ENCODE measurements at places on chromosomes 6 and 20.

DNA sequence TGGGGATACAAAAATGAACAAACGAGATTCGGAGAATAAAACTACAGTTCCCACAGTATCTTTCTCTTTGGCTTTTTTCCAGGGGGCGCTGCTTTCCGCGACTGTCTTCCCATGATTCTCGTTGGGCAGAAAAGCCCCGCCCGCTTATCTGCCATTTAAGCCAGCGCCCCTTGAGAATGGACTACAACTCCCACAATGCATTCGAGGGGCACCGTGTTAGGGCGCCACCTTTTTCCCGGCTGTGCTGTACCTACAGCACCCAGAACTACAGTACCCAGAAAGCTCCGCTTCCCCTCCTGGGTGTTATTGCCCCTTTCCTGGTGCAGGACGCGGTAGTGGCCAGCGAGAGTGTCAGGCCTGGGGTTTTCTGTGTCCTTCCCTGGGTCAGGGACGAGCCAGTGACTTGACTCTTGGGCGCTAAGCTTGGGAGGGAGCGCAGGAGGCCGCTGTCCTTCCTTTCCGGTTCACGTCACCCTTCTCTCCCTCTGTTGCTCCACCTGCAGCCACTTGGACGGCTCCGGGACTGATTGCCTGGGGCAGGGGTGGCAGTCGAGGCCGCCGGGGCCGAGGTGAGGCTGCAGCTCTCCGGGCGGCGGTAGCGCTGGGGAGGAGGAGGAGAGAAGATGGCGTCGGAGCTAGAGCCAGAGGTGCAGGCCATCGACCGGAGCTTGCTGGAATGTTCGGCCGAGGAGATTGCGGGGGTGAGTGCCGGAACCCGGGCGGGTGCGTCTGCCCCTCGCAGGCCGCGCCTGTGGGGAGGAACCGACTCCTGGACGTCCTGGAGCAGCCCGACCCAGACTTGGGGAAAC, at the start of gene UBR2:
UBR2 (plus strand) TSS at position 333 of the 809 bp plus-strand sequence; CDS start at position 624, 291 bp downstream.
- peak; percentile 99 for DNase-seq

DNA sequence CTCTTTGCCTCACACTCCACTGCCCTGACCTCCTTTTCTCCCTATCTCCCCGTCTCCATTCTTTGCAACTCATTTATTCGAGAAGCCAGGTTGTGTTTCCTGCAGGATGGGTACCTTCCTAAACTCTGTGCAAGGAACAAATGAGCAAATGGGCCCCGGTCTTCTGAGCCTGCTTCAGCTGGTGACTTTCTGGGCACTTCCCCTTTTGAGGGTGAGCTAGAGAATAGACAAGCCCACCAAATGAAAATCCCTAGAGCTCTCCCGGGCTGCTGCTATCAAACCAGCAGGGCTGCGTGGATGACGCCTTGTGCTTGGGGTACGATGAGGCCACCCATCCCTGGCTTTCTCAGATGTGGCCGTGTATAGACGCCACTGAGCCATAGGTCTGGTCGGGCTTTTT, 91.0 kb upstream of the FOXA2 start:
- DNase-seq = no peak

DNA sequence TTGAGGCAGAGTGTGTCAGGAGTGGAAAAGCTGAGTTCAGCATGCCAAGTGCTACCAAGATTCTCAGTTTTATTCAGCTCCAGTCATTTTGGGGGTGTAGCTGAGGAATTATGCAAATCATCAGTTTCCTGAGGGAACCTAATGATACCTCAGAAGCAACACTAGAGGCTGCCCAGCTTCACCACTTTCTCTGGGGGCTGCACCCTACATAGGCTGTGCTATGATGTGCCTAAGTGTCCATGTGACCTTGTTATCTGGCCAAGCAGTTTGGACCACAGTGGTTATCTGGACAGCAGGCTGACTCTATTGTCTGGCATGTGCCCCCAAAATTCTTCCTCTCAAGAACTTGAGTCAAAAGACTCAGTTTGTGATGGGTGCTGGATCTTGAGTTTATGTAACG, 374.6 kb upstream of the SYNCRIP start:
- no peak for DNase-seq

DNA sequence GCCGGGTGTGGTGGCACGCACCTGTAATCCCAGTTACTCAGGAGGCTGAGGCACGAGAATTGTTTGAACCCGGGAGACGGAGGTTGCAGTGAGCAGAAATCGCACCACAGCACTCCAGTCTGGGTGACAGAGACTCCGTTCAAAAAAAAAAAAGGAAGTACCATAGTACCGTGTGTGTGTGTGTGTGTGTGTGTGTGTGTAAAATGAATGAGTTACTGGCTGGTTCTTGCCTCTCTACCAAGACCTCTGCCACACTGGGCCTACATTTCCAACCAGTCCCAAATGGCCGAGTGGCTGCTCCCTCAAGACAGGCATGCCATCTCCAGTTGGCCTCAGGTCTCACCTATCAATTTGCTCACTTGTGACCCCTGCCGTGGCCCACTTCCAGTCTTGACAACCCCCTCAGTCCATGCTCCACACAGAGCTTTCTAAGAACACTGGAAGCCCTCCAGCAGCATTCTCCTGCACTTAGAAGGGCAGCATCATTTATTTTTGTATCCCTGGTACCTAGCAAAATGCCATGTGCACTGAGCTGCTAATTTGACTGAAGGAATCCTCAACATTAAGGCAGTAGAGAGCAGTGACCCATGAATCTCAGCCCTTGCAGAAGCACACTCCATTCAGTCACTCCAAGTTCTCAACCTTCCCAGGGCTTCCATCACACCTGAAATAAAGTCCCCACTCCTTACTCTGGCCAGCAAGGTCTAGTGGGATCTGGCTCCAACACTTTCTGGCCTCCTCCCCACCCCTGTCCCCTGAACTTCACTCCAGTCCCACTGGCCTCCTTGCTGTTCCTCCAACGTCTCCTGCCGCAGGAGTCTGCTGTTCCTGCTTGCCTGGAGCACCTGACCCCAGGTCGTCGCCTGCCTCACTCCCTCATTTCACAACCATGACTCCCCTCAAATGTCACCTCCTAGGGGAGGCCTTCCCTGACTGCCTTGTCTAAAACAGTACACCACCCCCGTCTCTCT, 29.9 kb downstream of the COX4I2 start:
- no peak for DNase-seq

GRCh38 chr20:46652699-46653098, 1.4 kb upstream of the SLC13A3 start:
- DNase-seq = no peak

DNA sequence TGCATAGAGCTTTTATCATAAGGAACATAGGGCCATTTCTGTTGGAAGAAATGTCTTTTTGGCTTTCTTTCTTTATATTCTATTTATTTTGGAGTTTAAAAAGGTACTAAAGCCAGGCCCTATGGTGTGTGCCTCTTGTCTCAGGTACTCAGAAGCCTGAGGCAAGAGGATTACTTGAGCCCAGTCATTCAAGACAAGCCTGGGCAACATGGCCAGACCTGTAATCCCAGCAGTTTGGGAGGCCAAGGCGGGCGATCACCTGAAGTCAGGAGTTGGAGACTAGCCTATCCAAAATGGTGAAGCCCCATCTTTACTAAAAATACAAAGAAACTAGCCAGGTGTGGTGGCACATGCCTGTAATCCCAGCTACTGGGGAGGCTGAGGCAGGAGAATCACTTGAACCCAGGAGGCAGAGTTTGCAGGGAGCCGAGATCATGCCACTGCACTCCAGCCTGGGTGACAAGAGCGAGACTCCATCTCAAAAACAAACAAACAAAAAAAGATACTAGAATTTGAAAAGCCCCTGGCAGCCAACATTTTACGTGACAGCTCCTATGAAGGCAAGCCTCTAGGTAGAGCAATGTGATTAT, 80.0 kb downstream of the CBFA2T2 start:
- no peak for DNase-seq

DNA sequence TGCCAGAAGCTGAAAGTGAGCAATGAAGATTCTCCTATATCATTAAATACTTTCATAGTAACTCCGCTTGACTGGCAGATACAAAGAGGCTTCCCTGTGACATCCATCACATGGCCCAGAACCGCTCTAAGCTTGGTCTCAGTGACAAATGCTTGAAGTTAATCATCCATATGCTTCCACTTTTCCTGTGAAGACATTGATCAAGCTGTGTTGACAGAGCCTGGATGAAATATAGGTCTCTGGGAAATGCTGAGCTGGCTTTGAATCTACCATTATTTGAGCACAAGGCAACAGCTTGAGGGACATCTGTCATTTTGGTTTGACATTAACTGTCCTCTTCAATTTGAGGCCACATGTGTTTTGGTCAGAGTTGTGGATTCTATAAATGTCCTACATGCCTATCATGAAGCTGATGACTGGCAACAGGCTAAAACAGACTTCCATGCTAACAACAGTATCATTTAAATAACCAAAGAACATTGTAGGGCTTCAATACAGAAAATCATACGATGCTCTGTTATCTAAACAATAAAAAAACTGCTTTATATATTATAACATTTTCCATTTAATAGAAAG, 402.2 kb upstream of the IRAK1BP1 start:
- no peak for DNase-seq

- no peak for DNase-seq
Measured at GRCh38 chr6:11761744-11762620, 16.6 kb downstream of the ADTRP start.

DNA sequence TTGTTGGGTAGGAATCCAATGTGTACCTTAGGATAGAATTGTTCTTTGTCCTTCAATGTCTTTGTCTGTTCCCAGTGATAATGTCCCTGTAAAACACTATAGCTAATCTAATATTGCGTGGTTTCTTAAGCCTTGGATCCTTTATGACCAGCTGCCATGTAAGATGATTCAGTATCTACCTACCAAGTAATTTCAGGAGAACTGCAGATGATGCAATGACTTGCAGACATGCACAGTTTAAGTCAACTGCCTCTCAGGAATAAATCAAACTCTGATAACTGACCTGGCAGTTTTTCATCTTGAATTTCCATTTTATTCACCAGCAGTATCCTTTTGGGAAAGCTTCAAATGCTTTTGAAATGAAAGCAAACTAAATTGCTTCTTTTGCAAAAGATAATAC, 157.8 kb downstream of the TPBG start:
- no peak for DNase-seq

GRCh38 chr6:48834706-48835105, 628.3 kb downstream of the MMUT start:
- DNase-seq = no peak

DNA sequence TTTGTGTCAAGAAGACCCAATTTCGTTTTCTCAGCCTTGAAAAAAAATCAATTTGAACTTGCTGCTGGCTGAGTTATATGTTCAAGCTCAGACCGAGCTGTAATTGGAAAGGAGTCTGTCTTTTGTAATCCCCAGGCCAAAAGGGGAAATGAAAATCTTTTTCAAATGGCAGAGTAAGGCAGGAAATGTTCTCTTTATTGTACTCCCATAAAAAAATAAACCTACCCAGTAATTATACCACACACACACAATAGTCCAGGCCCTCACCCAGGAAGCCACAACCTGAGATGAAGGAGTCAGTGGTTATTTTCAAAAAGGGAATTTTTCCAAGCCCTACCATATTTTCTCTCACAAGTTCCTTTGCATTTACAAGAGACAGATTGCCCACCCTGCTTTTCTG, 45.3 kb downstream of the CLIC5 start:
- DNase-seq = peak; percentile 60

DNA sequence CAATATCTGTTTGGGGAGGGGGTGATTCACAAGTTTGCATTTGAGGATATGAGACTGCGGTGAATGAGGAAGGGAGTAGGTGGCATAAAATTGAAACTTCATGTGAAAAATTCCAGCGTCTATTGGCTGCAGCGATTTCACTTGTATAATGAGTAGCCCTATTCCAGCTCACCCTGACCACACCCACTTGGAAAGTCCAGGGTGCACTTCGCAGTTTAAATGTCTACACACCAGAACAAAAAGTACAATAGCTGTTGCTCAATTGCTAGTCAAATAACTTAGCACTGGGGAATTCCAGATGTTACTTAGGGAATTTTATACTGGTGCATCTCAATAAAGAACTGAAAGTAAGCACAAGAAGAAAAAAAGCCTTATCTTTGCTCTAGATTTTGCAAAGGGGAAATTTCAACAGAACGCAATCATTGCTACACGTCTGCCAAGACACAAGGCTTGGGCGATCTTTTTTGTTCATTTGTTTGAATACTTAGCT, 6.3 kb downstream of the TNFAIP3 start:
- DNase-seq = no peak

DNA sequence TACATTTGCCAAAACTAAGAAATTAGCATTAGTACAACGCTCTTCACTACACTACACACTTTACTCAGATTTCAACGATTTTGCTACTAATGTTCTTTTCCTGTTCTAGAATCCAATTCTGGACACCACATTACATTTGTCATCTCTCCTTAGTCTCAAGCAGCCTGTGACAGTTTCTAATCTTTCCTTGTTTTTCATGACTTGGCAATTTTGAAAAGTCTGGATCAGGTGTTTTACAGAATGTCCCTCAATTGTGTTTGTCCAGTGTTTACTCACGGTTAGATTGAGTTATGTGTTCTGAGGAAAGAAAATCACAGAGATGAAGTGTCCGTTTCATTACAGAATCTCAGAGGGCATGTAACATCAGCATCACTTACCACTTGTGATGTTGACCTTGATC, 372.6 kb downstream of the TFAP2A start:
- no peak for DNase-seq

- DNase-seq = no peak
Measured at GRCh38 chr6:56699066-56699654, 56.5 kb upstream of the DST start.

DNA sequence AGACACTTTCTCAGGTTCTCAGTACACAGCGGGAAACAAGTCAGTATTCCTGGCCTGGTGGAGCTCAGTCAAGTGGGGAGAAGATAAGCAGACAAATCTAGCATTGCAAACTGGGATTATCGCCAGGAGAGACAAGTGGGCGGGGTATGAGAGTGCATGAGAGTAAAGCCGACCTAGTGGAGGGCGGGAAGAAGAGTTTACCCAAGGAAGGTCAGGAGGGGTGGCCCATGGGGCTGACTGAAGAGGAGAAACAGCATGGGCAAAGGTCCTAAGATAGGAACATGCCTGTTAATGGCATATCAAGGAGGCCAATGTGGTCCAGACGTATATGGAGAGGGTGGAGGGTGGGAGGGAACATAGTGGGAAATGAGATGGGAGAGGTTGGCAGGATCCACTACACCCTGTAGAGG, 12.4 kb upstream of the CSNK2A1 start:
- DNase-seq = no peak

DNA sequence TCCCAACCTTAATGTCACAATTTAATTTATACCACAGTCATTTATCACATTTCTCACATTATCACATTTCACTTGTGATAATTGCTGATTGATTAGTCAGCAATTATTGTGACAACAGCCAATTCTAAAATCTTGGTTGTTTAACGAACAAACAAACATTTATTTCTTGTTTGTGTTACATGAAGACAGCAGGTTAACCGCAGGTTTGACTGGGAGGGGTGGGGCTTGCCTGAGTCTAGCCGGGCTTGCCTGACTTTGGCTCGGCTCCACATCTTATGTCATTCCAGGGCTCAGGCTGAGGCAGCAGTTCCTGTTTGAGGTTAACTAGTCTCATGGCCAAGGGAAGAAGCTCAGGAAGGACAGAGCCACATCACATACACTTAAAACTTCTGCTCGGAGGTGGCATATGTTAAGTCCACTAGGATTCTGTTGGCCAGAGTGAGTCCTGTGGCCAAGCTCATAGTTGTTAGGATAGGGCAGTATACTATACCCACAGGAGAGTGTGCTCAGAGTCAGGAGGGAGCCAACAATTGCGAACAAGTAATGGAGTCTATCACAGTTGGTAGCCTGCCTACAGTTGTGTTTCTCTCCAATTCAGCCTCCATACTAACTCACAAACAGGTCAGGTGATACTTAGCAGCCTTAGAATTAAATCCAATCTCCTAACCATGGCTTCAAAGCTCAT, 90.0 kb upstream of the IFNGR1 start:
- DNase-seq = peak; percentile 82

All from DMS153 (cell line).